ENCODE measurements at places on chromosomes 16 and 17.

- DNase-seq = peak; percentile 49
Observed at GRCh38 chr17:42422412-42422957, 571 bp downstream of the CAVIN1 start.

- DNase-seq = no peak
Observed at GRCh38 chr16:49914657-49915056, 58.7 kb upstream of the ZNF423 start.

GRCh38 chr17:76805319-76805718 is 62.9 kb upstream of the MGAT5B start:
- DNase-seq = no peak

- DNase-seq = no peak
Observed at GRCh38 chr16:54412037-54412436, 125.5 kb upstream of the IRX3 start.

- DNase-seq = no peak
Observed at GRCh38 chr17:9536061-9536460, 39.6 kb downstream of the STX8 start.

- no peak for DNase-seq
Observed at GRCh38 chr17:49738456-49739163, 25.3 kb downstream of the FAM117A start.

DNA sequence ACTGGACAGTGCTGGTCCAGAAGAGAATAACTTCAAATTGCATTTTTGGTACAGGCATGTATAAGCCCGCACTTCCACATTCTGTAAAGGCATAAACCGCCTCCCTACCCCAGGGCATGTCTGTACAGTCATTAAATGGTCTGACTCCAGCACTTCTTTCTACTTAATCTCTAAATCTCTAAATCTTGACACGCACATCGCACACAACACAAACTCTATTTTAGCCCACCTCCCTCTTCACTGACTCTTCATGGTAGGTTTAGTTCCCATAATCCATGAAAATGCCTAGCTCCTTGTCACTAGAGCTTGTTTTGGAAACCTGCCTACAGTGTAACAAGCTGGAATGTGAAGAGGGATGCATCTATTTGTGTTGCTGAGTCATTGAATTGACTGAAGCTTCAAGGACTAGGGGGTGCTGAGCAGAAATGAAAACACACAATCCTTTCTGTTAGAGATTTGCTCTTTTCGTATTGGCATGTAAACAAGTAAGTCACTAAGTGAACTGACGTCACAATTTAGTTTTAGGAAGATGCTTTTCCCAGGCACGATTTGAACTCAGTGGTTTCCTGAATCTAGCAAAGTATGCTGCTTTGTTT is 1.6 kb upstream of the DUSP14 start:
- peak; percentile 95 for DNase-seq

DNA sequence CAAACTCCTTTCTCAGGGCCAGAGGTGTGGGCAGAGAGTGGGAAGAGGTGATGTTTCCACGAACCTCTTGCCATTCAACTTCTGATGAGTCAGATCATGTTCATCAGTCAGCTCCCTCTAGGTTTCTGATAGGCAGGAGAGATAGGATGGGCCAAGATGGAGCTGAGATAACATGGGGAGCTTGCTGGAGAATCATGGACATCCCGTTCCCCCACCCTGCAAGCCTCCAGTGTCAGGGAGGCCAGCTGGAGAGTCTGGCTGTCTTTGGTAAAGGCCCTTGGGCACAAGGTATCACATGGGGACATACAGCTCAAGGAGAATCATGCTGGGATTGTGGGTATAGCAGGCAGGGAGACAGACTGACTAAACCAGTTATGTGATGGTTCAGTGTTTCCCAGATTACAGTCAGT is 136.0 kb upstream of the IRX3 start:
- no peak for DNase-seq

- DNase-seq = no peak
Observed at GRCh38 chr17:10735251-10735650, 5.4 kb upstream of the TMEM220 start.

DNA sequence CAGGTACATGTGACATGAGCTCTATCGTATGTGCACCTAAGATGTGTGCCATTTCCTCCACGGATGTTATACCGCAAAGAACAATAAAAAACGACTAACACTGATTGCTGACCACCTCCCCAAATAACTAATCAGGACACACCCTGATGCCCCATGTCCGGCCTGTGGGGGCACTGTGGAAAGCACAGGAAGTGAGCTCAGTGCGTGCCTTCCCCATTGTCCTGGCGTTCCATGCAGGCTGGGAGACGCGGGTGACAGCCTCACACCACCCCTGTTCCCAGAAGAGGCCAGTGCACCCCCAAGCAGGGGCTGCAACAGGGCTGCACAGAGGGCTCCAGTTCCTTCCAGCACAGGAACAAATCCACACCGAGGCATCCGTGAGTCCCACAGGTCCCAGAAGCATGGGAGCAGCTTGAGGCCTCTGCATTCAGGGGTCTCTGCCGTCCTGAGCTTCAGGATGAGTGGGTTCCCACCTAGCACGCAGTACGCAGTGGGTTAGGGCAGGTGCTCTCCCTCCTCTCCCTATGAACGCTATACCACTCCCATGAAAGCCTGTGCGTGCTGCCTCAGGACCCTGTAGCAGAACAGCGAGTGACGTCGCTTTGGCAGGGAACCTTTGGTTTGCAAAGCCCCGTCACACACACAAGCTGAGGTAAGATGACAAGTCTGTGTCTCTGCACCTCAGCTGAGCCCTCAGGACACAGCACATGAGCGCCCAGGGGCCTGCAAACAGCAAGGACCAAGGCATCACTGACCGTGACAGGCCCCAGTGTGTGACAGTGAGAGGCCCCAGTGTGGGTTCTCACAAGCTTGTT is 117.7 kb downstream of the ZNF778 start:
- DNase-seq = no peak

- no peak for DNase-seq
Observed at GRCh38 chr17:77498791-77499698, 358.3 kb downstream of the SEC14L1 start.

DNA sequence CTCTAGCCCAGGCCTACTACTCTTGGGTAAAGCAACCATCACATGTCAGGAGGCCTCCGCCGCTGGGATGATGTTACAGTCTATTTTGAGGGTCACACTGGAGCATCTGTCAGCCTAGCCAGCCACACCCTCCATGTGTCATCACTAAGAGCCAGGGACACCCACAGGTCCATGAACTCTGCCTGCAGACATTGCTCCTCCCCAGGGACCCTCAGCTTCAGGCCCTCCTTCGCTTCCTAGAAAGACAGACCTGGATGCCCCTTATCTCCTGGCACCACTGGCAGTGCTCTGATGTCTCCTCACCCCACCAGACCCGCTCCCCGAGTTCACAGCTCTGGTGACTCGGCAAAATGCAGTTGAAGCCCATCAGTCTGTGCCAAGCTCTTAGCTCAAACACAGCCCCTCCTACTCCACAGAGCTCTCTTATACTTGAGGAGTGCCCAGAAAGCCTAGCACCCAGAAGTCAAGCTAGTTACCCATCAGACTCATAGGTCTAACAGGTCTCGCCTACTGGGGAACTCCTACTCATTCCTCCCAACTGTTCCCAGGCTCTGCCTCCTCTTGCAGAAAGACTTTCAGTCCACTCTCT is 5.9 kb downstream of the RANBP10 start:
- no peak for DNase-seq

DNA sequence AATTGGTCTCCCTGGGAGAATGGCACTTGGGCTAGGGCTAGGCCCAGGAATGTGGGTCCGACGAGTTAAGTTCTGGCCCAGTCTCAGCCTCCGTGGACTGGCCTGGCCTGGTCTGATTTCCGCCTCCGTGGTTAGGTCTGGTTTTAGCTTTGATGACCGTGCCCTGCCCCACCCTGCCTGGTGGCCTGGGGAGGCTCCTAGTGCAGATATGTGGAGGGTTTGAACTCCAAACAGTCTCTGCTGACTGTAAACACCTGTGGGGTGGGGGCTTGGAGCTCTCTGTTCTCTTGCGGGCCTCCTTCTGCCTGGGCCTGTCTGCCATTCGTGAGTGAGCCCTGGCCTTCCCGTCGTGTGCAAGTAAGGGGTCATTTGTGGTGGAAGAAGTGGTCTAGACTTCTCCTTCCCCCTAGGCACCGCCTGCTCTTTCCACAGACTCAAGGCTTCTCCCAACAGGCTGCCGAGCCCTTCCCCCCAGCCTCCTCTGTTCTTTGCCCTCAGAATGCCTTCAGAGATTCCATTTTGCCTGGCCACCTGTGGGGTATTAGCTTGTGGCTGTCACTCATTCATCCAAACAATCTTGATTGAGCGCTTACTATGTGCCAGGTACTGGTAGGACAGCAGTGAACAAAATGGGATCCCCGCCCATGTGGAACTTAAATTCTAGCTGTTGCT is 1.6 kb downstream of the ATP6V0C start:
- DNase-seq = no peak

DNA sequence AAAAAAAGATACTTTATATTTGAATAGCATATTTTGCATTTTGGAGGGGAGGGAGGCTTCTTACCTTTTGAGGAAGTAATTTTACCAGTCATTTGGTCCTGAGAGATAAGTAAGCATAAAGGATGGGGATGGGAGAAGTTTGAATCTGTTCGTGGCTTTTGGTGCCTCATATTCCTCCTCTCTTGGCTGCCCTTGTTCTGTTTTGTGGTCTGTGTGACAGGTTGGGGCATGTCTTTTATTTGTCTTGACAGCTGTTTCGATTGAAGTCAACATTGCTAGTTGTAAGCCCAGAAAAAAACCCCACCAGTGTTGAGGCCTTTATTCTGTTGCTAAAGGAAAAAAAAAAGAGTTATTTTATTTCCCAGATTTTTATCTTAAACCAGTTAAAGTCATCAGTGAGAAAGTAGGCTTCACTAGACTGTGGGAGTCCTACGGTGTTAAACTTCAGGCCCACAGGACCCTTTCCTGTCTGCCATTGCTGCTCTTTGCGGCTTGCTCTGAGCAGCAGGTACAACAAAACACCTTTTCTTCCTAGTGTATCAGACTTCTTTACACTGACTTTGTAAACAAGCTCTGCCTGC is 11.4 kb downstream of the SLC7A6 start:
- no peak for DNase-seq

GRCh38 chr17:59859444-59860025 is 33.2 kb downstream of the TUBD1 start:
- DNase-seq = no peak

- DNase-seq = no peak
Observed at GRCh38 chr17:79189305-79189704, 114.7 kb downstream of the ENGASE start.

DNA sequence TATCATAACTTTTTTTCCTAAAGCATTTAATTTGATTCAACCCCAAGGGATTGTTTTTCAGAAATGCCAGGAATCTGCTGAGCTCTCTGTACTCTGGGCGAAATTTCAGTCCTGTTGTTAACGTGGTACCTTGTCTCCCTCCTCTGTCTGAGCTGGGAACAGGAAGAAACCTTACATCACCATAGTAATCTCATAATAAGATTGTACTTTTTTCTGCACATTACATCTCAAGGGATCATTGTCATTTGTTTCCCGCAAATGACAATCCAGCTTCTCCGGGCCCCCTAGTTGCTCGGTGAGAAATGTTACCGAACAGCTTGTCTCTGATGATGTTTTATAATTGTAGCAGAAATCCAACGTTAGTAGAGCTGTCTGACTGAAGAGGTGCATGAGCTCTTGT is 152.7 kb upstream of the ERCC4 start:
- DNase-seq = no peak

DNA sequence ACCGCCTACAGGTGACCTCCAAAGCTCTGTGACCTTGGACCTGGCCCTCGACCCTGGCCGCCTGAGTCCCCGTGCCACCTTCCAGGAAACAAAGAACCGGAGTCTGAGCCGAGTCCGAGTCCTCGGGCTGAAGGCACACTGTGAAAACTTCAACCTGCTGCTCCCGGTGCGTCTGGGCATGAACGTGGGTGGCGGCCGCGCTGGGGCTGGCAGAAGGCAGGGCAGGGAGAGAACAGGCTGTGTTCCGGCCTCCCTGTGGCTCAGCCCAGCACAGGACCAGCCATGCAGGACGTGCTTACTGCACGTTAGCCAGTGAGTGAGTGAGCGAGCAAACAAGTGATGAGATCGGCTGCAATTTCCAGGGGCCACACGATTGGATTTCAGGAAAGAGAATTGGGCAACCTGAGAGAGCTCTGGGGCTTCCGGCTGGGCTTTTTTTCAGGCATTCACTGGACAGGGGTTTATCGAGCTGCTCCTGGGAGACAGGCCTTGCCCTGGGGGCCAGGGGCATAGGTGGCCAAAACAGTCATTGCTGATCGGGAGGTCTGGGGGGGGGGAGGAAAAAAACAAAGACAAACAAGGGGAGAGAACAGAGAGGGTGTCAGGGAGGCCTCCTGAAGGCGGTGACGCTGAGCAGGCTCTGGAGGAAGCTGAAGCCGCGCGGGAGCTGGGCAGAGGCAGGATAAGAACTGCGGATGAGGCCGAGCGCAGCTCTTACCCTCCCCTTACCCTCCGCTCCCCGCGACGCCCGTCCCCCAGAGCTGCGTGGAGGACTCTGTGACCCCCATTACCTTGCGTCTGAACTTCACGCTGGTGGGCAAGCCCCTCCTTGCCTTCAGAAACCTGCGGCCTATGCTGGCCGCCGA is 16.9 kb downstream of the ITGAX start:
- no peak for DNase-seq

DNA sequence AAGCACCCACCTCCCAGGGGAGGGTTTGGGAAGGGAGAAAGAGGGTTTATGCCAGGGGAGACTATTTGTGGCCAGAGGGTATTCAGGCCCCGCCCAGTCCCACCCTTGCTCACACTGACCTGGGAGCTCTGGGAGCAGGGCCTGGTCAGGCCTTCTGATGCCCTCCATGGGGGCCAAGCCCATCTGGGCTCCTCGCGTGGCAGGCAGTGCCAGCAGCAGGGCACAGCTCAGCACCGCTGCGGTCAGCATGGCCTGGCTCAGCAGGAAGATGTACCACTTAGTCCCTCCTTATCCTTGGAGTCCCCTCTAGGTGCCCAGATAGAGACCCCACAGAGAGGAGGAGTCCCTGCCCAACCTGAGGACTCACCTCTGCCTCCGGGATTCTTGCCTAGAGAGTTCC is at the start of gene AGRP:
Gene AGRP (minus strand): TSS at position 398 of the 400 bp plus-strand sequence. CDS start 149 bp downstream, at position 249.
- DNase-seq = no peak

- no peak for DNase-seq
Observed at GRCh38 chr17:56395787-56396186, 197.7 kb upstream of the NOG start.

- no peak for DNase-seq
Observed at GRCh38 chr16:81574168-81574567, 129.6 kb downstream of the CMIP start.

DNA sequence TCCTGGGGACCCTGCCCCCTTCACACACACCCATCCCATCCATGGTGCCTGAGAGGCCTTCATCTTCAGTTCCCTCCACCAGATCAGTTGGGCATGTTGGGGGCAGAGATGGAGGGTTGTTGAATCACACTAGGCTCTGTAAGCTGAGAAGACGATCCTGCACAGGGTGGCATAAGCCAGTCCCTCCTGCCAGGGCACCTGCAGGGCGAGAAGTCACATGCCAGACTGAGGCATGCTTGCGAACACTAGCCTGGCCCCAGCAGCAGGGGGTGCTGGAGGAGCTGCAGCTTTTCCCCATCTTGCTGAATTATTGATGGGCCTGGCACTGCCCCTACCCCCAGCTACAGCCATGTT is 6.1 kb upstream of the TBX2 start:
- peak; percentile 60 for DNase-seq

DNA sequence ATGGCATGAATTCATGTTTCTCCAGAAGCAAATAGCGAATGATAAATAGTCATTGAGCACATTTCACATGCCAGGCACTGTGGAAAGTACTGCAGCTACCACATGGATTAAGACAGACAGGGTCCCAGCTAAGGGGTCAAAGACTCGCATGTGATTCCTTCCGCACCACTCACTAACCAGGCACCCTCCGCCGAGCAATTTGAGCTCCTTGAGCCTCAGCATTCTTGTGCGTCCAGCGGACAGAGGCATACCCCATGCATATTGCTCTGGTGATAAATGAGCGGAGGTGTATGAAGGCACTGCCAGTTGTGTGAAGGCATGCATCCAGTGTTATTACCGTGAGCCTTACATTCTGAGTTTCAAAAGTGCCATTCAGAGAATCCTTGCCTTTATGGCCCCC is 358.7 kb downstream of the HS3ST4 start:
- no peak for DNase-seq
